Forelimb muscle (tissue), 1 donor: ENCODE measurements at places on chromosomes 5 and 9. TPM values are rescaled to one million over a fixed set of nuclear protein-coding genes. Genes with fewer than 3 reads are reported as not detected.

Gene DNAH5
- 0.57 TPM for polyA plus RNA-seq

Gene SIMC1
- polyA plus RNA-seq = 13.1 TPM

Gene ADAMTSL1
- 10.6 TPM for polyA plus RNA-seq

Gene ZNF658
- polyA plus RNA-seq = 6.7 TPM

Gene MARCHF11
- not detected for polyA plus RNA-seq

- no peak for DNase-seq
Measured at GRCh38 chr9:2859776-2860379, 16.0 kb upstream of the PUM3 start.

- DNase-seq = no peak
Measured at GRCh38 chr9:33158843-33159776, 8.0 kb downstream of the B4GALT1 start.

GRCh38 chr5:18765304-18765703 is 1131.0 kb downstream of the TAF11L14 start:
- no peak for DNase-seq

DNA sequence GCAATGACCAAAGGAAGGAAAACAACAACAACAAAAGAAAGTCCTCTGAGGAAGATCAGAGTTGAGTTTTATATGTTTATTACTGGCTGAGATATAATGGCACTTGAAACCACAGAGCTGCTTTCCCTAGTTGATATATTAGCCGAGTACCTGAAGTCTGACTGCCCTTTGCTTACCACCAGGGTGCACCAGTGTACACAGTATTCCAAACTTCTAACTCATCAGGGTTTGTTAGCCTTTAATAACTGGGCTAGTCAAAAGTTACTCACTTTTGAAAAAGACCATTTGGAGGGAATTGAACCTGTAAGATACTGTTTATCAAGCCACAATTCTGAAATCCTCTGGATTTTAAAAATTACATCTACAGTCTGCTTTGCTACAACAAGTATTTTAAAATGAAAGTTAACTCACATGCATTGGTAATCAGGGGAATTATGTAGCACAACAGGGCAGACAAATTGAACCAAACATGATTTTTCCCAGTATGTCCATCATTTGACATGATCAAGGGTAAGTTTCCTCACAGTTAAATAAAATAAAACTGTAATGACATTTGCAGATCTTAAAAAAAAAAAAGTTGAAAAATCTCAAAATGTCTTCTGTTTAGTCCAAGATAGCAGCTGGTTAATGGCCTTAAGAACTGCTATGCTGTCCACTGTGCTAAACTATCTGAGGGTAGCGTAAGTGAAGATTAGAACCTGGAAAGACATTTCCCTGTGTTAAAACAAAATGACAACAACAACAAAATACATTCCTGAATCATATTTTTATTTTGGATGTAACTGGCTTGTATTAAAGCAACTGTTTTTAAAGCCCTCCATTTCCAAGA is 57.3 kb upstream of the C6 start:
- DNase-seq = peak; percentile 6

GRCh38 chr9:5560443-5561100 is 50.2 kb downstream of the PDCD1LG2 start:
- DNase-seq = no peak

DNA sequence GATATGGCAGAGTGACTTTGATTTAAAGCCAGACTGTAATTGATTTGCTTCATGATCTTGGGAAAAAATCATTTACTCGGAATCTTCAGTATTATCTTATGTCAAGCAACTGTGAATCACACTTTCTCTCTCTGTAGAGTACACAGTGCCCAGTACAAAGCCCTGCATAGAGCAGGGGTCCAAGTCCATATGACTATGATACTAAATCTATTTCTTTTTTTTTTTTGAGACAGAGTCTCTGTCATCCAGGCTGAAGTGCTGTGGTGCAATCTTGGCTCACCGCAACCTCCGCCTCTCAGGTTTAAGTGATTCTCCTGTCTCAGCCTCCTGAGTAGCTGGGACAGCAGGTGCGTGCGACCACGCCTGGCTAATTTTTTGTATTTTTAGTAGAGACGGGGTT is 194.8 kb upstream of the SEMA6A start:
- no peak for DNase-seq

DNA sequence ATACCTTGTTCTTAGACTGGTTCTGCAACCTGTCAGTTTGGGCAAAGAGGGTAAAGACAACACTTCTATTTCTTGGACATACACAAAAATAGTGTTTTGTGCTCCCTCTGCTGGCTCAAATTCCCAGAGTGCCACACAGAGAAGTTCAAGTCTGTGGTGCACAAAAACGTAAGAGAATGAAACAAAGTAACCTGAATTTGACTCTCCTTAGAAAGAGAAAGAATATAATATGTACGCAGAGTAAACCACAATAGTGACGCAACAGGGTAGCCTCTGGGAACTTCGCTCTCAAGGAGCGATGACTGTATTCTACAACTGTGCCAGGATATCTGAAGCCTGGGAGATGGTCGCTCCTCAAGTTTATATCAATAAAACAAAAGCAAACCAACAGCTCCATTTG is 18.5 kb downstream of the DDX31 start:
- DNase-seq = no peak

- DNase-seq = no peak
Measured at GRCh38 chr5:88824892-88825583, 57.9 kb downstream of the MEF2C start.

GRCh38 chr5:140134277-140134935 is 8.7 kb downstream of the IGIP start:
- no peak for DNase-seq

DNA sequence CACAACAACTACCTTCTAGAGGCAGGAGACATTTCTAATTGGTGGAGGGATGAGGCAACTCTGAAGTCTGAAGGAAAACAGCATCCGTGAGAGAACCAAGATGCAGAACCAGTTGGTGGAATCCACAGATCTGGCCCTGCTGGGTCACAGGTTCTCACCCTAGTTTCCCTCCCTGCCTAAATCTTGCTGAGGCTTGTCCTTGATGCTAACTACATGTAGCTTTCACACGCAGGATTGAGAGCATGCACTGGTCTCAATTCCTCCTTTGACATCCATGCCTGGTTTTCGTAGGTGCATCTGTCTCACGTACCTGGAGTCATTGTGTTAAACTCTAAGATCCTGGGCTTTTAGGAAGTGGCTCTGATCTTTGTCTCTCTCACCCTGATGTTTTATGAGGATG is 9.7 kb upstream of the F2RL1 start:
- DNase-seq = no peak

- DNase-seq = no peak
Measured at GRCh38 chr5:62259699-62260250, 46.2 kb upstream of the KIF2A start.

DNA sequence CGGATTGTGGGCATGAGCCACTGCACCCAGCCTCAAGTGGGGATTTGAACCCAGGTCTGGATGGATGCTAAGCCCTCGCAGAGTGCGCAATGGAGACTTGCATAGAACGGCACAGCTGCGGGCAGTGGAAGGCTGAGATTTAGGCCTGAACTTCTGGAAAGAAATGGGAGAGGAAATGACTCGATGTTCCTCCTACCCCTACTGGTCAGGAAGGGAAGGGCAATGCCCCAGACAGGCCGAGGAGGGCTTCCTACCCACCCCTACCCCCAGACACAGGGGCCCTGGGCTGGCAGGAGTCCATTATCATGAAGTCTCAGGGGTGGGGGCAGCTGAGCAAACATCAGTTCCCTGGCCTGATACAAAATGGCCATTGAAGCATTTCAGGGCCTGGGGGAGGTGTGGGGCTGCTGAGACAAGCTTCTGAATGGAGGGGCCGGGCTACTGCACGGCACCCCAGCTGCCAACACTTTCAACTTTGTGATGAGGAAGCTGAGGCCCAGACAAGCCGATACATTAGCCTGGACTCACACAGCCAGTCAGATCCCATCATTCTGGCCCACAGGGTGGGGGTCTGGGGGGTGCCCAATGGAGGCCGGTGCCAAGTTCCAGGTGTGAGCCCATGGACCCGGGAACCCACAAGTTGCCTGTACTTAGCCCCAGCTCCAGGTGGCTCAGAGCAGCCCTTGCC is 13.5 kb upstream of the WDR38 start:
- no peak for DNase-seq

GRCh38 chr9:134521817-134522501 is 119.6 kb upstream of the COL5A1 start:
- DNase-seq = no peak

GRCh38 chr5:51326844-51327243 is 56.4 kb upstream of the ISL1 start:
- DNase-seq = no peak

- no peak for DNase-seq
Measured at GRCh38 chr9:113695440-113695851, 180.7 kb upstream of the ZNF618 start.

DNA sequence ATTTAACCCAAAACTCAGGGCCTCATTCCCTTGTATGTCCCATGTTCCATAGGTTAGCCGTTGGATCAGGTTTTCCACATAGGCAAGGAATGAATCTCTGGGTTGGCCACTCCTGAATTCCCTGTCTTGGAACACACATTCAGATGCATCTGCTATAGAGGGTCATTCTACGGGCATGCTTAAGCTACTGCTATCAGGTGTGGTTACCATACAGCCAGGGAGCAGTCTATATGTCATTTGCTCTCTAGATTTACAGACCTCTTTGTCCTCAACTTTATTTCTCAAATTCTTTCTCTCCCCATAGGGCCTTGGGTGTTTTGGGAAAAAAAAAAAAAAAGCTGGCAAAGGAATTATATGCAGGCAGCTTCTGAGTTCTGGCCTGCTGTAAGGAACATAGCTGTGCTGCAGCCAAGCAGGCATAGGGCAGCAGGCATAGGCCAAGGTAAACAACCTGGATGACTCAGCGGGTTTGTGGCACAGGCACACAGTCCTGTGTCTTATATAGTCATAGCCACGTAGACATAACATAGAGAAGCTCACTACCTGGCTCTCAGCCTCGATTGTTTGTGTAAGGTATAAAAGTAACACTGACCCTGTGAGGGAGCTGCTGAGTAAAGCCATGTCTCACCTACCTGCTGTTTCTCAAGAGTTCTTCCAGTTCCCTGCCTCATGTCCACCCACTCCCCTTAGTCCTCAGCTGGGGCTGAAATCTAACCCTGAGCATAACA is 141.5 kb downstream of the OSTF1 start:
- no peak for DNase-seq

DNA sequence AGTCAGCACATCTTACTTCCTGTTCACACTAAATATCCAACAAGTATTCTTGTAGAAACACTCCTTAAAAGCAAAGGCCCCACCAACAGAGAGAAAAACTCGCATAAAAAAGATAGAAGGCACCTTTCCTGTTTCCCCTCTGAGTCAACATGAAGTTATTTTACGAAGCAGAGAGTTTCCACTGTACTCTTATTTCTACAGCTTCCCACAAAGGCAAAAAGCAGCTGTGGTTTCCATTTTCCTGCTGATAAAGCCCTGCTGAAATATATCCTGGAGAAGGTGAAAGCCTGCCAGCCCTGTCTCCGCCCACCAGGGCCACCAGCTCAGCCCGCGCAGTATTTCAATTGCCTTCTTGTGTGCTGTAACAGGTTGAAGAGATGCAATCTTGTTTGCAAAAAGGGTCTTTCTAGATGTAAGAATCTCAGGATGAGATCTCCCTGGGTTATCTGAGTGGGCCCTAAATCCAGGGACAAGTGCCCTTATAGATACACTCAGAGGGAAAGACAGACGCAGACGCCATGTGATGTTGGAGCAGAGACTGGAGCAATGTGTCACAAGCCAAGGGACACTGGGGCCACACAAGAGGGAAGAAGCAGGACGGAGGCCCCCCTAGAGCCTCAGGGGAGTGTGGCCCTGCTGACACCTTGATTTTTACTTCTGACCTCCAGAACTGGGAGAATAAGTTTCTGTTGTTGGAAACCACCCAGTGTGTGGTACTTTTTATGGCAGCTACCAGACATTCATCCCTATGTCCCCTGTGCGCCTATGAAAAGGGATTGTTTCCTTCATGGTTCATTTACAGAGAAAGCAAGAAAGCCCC is 19.9 kb downstream of the SEMA4D start:
- no peak for DNase-seq
